ENCODE measurements at places on chromosomes 2 and 18. TPM values are rescaled to one million over a fixed set of nuclear protein-coding genes. Genes with fewer than 3 reads are reported as not detected.

GRCh38 chr2:223363085-223363484 is 239.1 kb downstream of the SCG2 start:
- no peak for DNase-seq

GRCh38 chr2:63572001-63572400 is 16.3 kb downstream of the WDPCP start:
- DNase-seq = no peak

GRCh38 chr18:39781565-39781964 is 2173.5 kb upstream of the PIK3C3 start:
- no peak for DNase-seq

- no peak for DNase-seq
Observed at GRCh38 chr2:130393318-130393910, 37.6 kb downstream of the PTPN18 start.

Gene CHRNA1
- 0.57 TPM for total RNA-seq

Gene SCTR
- not detected for total RNA-seq

Gene G6PC2
- not detected for total RNA-seq

All from right cardiac atrium (tissue), 5 donors.